ENCODE measurements at places on chromosomes 6 and 20. TPM values are rescaled to one million over a fixed set of nuclear protein-coding genes. Genes with fewer than 3 reads are reported as not detected.

Gene CCN6
- total RNA-seq, result not detected

Gene OPRM1
- total RNA-seq, result not detected

Gene SLC17A3
- total RNA-seq, result 31.4 TPM

Gene FOXF2
- total RNA-seq, result 0.19 TPM

Gene RHAG
- not detected for total RNA-seq

Gene THEMIS
- 0.11 TPM for total RNA-seq

Gene MOG
- total RNA-seq, result not detected

Gene PBOV1
- total RNA-seq, result not detected

Gene MYBL2
- not detected for total RNA-seq

Gene GJA1
- 2.2 TPM for total RNA-seq

Gene PYGB
- total RNA-seq, result 9.1 TPM

Gene TRIM40
- total RNA-seq, result not detected

Gene HTR1E
- not detected for total RNA-seq

Gene TP53INP2
- 14.1 TPM for total RNA-seq

Gene PHIP
- 6.2 TPM for total RNA-seq

Gene CD24
- 140 TPM for total RNA-seq

Gene C20orf96
- 0.62 TPM for total RNA-seq
